ENCODE measurements at places on chromosomes 7 and 10.

- peak; percentile 15 for DNase-seq
These were observed 895 bp upstream of the ZNF804B start for GRCh38 chr7:88758381-88759229.

DNA sequence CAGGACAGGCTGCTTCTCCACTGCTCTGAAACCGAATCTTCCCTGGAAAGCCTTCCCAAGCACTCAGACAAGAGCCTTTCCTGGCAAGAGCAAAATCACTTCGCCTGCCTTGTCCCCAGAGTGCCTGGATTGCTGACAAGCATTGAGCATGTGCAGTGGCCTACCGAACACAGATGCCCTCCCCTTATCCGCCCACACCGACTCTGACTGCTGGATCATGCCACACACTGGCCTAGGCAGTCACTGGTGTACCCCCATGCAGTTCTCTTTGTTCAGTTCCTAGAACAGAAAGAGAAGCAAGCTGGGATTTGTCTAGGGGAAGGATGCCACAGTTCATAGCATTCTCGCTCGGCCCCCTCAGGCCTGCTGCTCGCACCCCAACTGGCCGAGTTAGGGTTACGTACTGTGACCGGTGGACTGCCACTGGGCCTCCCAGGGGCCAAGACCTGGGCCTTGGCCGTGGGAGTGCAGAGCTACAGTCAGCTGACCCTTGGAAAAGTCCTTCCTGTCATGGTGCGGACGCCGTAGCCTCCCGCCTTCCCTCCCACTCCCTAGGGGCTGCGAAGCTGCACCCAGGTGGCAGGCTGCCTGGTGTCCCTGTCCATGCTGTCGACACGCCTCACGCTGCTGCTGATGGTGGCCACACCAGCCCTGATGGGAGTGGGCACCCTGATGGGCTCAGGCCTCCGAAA is 6.9 kb downstream of the ABCB8 start:
- no peak for DNase-seq

DNA sequence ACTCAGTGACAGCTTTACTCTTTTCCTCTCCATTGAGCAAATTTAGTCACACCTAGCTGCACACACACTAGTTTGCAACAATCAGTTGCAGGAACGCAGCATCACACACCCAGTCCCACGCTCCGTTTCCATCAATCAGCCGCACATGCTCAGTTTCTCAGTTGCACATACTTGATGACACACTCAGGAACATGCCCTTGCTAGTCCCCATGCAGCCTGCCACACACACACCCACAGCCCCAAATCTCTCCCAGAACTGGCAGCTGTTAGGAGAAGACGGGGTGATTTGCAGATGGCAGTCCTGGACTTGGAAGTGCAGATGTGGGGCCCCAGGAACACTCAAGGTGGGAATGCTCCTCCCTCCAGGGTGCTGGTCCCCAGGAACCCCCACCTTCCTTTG is 7.7 kb downstream of the LBX1 start:
- DNase-seq, result no peak

DNA sequence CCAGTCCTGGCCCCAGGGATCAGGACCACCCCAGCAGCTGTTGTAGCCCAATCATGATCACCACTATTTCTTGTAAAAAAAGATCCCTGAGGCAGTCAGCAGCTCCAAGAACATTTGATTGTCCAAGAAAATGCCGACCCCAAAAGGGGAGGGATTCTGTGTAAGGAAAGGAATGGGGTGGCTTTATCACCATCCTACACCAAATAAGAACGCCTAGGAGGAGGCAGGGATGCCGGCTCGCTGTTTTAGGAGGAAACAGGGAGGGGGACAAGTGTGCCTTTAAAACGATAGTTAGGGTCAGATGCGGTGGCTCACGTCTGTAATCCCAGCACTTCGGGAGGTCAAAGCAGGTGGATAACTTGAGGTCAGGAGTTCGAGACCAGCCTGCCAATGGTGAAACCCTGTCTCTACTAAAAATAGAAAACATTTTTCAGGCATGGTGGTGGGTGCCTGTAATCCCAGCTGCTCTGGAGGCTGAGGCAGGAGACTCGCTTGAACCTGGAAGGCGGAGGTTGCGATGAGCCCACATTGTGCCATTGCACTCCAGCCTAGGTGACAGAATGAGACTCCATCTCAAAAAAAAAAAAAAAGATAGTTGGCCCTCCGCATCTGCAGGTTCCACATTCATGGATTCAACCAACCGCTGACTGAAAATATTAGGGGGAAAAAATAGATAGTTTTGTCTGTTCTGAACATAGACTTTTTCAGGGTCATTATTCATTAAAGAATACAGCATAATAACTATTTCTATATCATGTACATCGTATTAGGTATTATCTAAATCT is 63.6 kb downstream of the PDIA4 start:
- no peak for DNase-seq

- no peak for DNase-seq
These were observed 132.0 kb downstream of the NEBL start for GRCh38 chr10:20765066-20765465.

GRCh38 chr7:100137851-100138760 is 10.6 kb upstream of the LAMTOR4 start:
- DNase-seq, result no peak

- peak; percentile 86 for DNase-seq
These were observed 90.1 kb downstream of the NPSR1 start for GRCh38 chr7:34747867-34748727.

- DNase-seq, result no peak
These were observed 58.5 kb downstream of the RASGEF1A start for GRCh38 chr10:43208147-43209073.

- DNase-seq, result no peak
These were observed 124.9 kb downstream of the SND1 start for GRCh38 chr7:127776776-127777386.

DNA sequence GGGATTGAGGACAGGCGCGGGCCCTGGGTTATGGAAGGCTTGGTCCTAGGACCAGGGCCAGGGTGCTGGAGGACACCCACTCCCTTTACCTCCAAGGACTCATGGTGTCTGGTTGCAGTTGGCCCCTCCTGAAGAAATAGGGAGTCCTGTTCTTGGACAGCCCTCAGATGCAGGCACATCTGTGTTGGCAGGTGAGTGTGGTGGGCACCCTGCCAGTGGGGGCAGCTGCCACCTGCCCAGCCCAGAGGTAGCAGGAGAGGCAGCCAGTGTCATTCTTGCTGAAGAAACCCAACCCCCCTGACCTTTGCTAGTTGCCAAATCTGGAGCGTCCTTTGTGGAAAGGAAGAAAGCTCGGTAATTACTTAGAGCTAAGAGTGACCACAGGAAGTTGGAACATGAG is 8.3 kb downstream of the GALNT17 start:
- no peak for DNase-seq

- peak; percentile 2 for DNase-seq
These were observed 10.0 kb downstream of the CYP3A43 start for GRCh38 chr7:99837649-99838361.

- DNase-seq, result no peak
These were observed 108.7 kb downstream of the SEMA3D start for GRCh38 chr7:85078181-85078580.

- no peak for DNase-seq
These were observed 235.2 kb upstream of the AKR1E2 start for GRCh38 chr10:4590807-4591206.

- DNase-seq, result no peak
These were observed 62.8 kb downstream of the PODXL start for GRCh38 chr7:131493581-131493980.

DNA sequence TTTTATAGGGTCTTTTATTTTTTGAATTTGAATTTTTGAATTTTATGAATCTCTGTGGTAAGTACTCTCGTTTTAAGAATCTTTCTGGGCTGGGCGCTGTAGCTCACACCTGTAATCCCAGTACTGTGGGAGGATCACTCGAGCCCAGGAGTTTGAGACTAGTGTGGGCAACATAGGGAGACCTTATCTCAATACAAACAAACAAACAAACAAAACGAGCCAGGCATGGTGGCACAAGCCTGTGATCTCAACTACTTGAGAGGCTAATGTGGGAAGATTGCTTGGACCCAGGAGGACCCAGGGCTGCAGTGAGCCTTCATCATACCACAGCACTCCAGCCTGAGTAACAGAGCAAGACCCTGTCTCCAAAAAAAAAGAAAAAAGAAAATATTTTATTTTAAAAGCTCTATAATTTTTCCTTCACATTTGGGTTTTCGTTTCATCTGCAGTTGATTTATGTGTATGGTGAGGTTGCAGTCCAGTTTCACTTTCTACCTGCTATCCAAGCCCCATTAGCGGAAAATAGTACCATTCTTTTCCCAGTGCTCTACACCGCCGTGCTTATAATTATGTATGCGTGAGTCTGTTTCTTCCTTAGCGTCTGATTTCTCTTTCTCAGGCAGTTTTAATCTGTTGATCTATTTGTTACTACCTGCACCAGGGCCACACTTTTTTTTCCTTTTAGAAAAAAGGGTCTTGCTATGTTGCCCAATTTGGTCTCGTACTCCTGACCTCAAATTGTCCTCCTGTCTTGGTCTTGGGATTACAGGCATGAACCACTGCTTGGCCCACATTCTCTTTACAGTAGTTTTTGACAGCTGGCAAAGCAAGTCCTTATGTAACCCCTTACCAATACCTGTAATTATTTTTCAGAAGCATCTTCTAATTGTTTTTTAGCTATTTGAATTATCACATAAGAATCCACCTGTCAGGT is 21.7 kb downstream of the TRIM24 start:
- no peak for DNase-seq

GRCh38 chr7:47154791-47155190 is 427.1 kb downstream of the TNS3 start:
- no peak for DNase-seq

DNA sequence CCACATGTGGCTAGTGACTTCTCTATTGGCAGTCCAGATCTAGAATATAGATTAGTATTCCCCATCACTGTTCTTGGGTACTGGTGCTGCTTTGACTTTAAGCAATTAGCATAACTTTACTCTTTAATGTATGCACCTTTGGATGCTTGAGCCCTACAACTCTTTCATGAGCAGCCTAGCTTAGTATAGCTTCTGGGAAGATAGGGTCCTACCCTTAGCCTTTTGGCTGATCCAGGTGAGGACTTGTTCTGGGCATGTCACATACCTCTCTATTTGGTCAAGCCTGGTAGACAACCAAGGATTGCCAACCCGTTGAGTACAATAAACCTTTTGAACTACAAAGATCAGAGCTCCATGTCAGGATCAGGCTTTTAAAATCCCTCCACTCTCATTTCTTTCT is 17.7 kb downstream of the PCGF5 start:
- DNase-seq, result no peak

- DNase-seq, result no peak
These were observed 54.7 kb upstream of the MRLN start for GRCh38 chr10:59807629-59808620.

DNA sequence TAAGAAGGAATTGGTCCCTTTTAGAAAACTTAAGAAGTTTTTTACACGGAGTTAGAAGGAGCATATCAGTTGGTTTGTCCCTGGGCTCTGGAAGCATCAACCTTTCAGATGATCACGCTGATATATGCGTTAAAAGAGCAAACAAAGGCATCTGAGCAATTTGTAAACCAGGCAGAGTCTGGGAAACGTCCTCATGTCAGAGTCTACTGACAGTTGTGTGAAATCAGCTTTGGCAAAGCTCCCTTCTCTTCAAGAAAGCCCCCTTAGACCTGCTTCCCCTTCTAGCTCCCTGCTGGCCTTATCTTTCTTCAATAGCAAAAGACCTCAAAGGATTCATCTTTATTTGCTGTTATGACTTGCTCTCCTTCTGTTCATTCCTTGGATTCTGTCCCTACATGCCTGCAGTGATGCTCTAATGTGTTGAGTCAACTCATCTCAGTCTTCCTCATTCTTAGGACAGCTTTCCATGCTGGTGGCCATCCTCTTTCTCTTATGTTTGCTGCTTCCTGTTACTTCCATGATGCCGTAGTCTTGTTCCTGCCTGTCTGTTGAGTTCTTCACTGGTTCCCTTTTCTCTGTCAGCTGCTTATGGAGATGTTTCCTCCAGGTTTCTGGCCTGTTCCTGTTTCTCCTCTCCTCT is 106.5 kb upstream of the BMPER start:
- no peak for DNase-seq

- DNase-seq, result no peak
These were observed 17.6 kb downstream of the BCCIP start for GRCh38 chr10:125840955-125841354.

DNA sequence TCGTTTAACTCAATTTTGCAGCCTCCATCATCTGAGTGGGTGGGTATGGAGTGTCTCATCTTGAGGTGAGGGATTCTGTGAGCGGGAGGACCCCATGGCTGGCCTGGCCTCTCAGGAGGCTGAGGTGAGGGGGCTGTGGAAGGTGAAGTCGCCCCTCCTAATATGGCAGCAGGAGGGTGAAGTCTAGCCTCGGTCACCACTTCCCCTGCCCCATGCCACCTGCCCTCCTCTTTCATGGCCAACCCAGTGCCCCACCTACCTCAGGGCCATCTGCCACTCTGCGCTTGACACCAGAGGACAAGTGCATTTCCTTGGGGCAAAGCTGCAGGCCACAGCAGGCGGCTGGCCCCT is 8.7 kb downstream of the RASGEF1A start:
- DNase-seq, result no peak

DNA sequence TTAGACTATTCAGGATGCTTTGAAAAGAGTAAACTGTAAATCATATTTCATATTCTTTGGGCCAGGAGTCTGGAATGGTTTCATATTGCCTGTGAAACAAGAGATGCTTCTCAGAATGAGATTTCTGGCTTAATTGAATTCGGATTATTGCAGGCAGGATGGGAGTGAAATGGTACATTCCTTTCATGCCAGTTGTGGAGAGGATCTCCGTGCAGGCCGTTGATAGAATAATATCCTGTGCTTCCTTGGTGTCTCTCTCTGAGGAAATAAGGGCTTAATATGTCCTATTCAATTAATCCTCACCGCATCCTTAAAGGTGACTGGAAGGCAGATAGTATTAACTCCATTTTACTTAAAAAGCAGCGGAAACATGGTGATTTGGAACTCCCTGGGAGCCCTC is 56.6 kb downstream of the CUX1 start:
- no peak for DNase-seq

DNA sequence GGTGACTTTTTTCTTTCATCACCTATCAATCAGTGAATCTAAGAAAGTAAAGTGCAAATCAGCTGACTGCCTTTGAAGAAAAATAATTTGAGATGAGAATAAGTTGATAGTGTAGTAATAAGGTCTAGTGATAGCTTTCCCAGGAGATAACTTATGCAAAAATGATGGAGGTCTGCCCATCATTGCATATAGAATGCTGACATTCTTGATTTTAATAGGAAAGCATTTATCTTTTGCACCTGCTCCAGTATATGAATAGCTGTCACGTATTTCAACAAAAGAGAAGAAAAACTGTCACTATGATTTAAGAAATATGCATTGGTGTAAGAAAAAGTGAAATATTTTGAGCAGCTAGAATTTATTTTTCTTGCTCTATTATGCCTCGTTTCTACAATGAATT is 46.8 kb downstream of the PTTG1IP2 start:
- no peak for DNase-seq

DNA sequence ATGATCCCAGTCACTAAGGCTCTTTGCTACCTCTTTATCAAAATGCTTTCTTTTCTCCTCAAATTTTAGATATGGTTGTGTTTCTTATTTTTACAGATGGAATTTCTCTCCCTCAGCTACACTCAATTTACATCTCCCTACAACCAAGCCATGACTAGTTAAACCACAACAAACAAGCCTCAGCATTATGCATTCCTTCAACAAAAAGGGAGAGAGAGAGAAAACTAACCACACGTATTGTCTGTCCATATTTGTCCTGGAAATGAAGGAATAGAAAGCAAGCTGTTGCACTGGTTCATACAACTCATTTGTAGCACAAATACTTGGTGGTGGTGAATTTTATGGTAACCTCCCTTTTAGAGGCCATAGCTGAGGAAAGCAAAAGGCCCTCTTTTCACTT is 286.4 kb downstream of the AHR start:
- no peak for DNase-seq

- DNase-seq, result no peak
These were observed 375.8 kb downstream of the GATA3 start for GRCh38 chr10:8430321-8430720.

All from NCI-H460 (cell line).